CD8-positive, alpha-beta memory T cell (primary cell): ENCODE measurements at places on chromosomes 5 and 9.

- no peak for DNase-seq
Measured at GRCh38 chr9:135163023-135163780, 75.7 kb downstream of the OLFM1 start.

- no peak for DNase-seq
Measured at GRCh38 chr5:96582343-96582742, 79.8 kb upstream of the CAST start.

DNA sequence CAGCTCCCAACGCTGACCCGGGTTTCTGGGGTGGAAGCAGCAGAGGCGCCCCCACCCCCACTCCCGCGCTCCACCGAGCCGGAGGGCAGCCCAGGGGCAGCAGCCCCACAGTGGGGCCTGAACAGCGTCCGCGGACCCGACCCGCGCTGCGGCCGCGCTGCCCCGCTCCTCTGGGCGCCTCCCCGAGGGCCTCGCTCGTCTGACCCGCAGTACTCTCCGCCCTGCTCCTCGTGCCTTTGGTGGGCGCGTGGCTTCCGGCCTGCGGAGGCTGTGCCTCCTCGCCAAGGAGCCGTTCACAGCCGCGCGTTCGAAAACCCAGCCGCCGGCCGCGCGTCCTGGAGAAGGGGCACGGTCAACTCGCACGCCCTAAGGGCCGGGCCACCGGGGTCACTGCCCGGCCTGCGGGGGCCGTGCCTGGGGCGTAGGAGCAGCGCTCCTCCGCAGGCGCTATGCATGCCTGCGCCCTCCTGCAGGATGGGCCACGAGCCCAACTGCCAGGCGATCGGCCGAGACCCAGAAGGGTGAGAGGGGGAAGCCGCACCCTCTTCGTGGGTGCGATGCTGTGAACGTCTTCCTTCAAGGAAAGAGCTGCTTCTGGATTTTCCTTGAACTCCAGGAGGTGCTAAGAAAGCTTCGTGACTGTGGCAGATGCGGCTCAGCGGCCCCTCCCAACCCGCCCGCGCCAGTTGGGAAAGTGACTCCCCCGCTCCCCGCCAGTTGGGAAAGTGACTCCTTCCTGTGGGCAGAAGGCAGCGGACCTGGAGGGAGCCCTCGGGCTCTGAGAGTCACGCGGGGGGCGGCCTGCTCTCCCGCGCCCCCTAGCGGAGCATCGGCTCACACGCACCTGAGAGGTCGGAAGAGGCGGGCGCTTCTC, 82.7 kb downstream of the HSD17B3 start:
- peak; percentile 29 for DNase-seq

DNA sequence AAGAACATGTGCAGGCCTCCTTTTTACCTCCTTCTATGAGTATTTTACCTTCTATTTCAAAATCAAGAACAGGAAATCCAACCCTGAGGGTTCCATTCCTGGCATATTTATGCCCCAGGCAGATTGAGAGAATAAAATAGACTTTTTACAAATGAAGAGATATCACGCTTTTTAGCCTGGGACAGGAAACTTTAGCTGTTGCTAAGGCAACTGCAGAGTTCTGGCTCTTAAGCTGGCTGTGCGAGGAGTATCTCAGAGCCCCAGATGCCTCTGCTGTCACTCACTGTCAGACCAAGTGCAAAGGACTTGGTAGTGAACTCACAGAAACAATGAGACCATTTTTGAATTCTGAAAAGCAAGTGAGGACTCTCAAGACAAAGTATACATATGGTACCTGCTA, 69.5 kb upstream of the HSPB3 start:
- no peak for DNase-seq

DNA sequence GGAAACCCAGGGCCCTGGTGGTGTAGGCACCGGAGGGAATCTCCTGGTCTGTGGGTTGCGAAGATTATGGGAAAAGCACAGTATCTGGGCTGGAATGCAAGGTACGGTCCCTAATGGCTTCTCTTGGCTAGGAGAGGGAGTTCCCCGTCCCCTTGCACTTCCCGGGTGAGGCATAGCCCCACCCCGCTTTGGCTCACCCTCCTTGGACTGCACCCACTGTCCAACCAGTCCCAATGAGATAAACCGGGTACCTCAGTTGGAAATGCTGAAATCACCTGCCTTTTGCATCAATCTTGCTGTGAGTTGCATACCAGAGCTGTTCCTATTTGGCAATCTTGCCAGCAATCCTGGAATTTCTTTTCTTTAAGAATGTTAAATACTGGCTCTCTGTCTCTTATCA, 1429.1 kb downstream of the MAT2B start:
- no peak for DNase-seq

DNA sequence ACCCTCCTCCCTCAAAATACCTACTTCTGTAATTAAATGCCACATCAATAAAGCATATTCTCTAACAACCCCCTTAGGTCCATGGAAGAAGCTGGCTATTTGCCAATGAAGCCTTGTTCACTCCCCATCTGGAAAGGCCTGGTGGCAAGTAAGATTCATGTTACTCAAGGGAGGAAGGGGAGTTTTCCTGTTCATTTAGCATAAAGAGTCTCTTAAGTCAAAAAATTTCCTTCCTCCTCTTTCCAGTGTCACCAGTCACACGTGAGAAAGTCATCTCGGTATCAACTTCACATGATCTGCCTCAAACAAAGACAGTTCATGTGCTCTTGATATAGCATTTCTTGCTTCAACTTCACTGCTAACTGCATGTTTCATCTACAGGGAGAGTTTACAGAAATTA, 32.7 kb upstream of the RIC1 start:
- no peak for DNase-seq

DNA sequence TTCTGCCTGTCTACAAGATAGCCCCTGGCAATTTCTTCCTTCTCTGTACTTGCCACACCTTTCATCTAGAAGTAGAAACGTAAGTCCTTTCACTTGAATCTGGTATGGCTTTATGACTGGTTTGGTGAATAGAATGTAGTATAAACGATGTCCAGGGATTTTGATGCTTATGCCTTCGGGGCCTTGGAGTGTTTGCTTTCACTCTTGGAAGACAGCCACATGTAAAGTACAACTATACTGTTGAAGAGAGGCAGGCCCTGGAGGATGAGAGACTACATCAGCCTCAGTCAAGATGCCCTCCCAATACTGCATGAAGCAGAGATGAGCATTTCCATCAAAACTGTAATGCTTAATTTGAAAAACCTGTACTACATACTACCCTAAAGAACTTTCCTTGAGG, 553.8 kb upstream of the C9orf72 start:
- no peak for DNase-seq

DNA sequence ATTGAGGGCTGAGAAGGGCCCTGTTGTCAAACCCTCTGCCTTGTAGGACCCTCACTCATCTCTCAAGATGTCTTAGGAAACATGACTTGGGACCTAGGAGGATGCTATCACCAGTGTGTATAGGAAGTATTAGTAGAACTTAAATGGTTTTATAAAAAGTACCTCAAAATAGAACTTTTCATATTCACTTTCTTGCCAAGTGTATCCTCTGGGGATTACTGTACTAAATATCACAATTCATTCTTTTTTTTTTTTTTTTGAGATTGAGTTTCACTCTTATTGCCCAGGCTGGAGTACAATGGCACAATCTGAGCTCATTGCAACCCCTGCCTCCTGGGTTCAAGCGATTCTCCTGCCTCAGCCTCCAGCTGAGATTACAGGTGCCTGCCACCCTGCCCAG, 56.2 kb downstream of the ARHGEF28 start:
- no peak for DNase-seq
